ENCODE measurements at places on chromosomes 3 and 15. TPM values are rescaled to one million over a fixed set of nuclear protein-coding genes. Genes with fewer than 3 reads are reported as not detected.

Gene CPNE9
- total RNA-seq: 0.44 TPM

Gene ZDHHC23
- total RNA-seq: 9.7 TPM

Gene TICRR
- 0.32 TPM for total RNA-seq

Gene PPP1R14D
- 0.53 TPM for total RNA-seq

Gene IL5RA
- total RNA-seq: 5.6 TPM

DNA sequence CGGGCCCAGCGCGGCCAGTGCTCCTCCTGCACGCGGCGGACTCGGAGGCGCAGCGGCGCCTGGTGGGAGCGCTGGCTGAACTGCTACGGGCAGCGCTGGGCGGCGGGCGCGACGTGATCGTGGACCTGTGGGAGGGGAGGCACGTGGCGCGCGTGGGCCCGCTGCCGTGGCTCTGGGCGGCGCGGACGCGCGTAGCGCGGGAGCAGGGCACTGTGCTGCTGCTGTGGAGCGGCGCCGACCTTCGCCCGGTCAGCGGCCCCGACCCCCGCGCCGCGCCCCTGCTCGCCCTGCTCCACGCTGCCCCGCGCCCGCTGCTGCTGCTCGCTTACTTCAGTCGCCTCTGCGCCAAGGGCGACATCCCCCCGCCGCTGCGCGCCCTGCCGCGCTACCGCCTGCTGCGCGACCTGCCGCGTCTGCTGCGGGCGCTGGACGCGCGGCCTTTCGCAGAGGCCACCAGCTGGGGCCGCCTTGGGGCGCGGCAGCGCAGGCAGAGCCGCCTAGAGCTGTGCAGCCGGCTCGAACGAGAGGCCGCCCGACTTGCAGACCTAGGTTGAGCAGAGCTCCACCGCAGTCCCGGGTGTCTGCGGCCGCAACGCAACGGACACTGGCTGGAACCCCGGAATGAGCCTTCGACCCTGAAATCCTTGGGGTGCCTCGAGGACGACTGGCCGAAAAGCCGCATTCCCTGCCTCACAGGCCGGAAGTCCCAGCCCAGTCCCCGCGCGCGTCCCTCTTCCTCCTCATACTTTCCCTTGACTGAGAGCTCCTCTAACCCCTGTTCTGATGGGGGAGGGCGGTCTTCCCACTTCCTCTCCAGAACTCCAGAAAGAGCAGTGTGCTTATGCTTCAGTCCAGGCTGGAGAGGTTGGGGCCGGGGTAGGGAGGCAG is 1.4 kb upstream of the IL17RC start:
- DNase-seq: peak; percentile 86
- H3K36me3 ChIP-seq: peaks cover 3% of the 10 kb centered on the region
- peak overlapping the region; percentile 90 for H3K27ac ChIP-seq

DNA sequence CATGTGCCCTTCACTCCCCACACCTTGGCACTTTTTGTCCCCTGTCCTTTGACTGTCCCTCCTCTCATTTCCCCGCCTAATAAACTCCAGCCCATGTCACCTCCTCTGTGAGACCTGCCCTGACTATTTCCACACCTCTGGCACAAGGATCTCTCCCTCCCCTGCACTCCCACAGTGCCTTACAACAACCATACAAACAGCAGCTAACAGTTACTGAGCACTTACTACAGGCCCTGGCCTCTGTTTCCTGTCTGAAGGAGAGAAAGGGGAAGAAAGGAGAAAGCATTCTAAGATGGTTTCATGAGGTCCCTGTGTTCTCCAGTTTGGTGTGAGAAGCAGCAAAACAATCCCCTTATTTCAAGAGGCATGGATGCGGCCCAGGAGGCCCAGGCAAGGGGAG is 20.0 kb upstream of the TRH start:
- H3K36me3 ChIP-seq: no peaks in the 10 kb centered on the region
- no peak overlapping the region for H3K27ac ChIP-seq
- H3K4me1 ChIP-seq: no peaks in the 10 kb centered on the region

- no peak overlapping the region for H3K27ac ChIP-seq
- H3K4me3 ChIP-seq: no peak overlapping the region
- H3K36me3 ChIP-seq: no peaks in the 10 kb centered on the region
- H3K4me1 ChIP-seq: no peaks in the 10 kb centered on the region
These were observed 134.3 kb downstream of the POLQ start for GRCh38 chr3:121411523-121411922.

GRCh38 chr3:17640466-17640865 is 102.0 kb downstream of the TBC1D5 start:
- no peak for DNase-seq
- no peaks in the 10 kb centered on the region for H3K36me3 ChIP-seq
- peaks cover 23% of the 10 kb centered on the region for H3K4me1 ChIP-seq
- H3K27me3 ChIP-seq: no peaks in the 10 kb centered on the region

GRCh38 chr3:3499012-3499562 is 300.1 kb upstream of the LRRN1 start:
- no peak overlapping the region for H3K27ac ChIP-seq
- DNase-seq: no peak
- H3K36me3 ChIP-seq: no peaks in the 10 kb centered on the region
- no peaks in the 10 kb centered on the region for H3K27me3 ChIP-seq

- H3K36me3 ChIP-seq: no peaks in the 10 kb centered on the region
- peaks cover 16% of the 10 kb centered on the region for H3K4me1 ChIP-seq
- peak overlapping the region; percentile 0 for H3K27ac ChIP-seq
- DNase-seq: no peak
- H3K4me3 ChIP-seq: no peak overlapping the region
These were observed 4.6 kb upstream of the TBL1XR1 start for GRCh38 chr3:177201700-177202397.

DNA sequence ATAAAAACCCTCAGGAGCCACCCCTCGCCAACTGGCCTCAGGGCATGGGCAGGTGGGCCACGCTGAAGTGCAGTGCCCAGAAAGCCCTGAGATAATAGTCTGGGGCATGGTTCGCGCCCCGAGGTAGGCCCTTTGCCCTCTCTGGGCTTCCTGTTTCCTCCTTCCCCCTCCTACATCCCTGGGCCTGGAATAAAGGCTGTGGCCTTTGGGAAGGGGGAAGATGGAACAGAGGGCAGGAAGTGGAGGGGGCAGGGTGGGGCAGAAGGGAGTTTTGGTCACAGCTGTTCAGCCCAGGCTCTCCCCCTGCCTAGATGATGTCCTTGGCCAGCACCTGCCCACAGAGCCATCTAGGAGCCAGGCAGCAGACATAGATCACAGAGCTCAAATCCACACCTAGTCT is 11.3 kb downstream of the CSRNP1 start:
- peak overlapping the region; percentile 79 for H3K27ac ChIP-seq
- H3K36me3 ChIP-seq: peaks cover 81% of the 10 kb centered on the region
- H3K4me1 ChIP-seq: peaks cover 61% of the 10 kb centered on the region
- H3K4me3 ChIP-seq: no peak overlapping the region
- no peaks in the 10 kb centered on the region for H3K27me3 ChIP-seq
- DNase-seq: no peak

DNA sequence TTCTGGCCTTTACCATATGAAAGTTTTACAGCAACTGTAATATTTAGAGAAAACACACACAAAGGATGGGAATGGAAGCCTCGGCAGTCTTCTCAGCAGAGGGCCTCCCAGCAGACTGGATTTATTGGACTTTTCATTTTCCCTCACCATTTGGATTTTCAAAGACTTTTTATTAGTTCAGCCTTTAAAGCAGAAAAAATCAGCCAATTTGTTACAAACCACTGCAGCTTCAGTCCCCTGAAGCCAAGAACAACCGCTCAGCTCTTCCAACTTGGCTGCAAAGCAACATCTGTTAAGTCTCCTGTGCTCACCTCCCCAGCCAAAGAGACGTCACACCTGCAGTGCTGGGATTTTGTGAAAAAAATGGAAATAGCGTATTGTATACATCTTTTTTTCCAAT is 120.8 kb downstream of the GMPS start:
- H3K27me3 ChIP-seq: no peaks in the 10 kb centered on the region
- no peaks in the 10 kb centered on the region for H3K4me1 ChIP-seq
- H3K27ac ChIP-seq: no peak overlapping the region
- no peak overlapping the region for H3K4me3 ChIP-seq

- H3K27me3 ChIP-seq: peaks cover 33% of the 10 kb centered on the region
- H3K36me3 ChIP-seq: no peaks in the 10 kb centered on the region
- no peak overlapping the region for H3K4me3 ChIP-seq
- no peak overlapping the region for H3K27ac ChIP-seq
These were observed 49.0 kb upstream of the EPHB3 start for GRCh38 chr3:184512621-184513020.

GRCh38 chr3:128553560-128553959 is 60.6 kb upstream of the GATA2 start:
- H3K36me3 ChIP-seq: no peaks in the 10 kb centered on the region
- H3K27ac ChIP-seq: no peak overlapping the region
- DNase-seq: no peak
- no peak overlapping the region for H3K4me3 ChIP-seq
- peaks cover 34% of the 10 kb centered on the region for H3K27me3 ChIP-seq
- peaks cover 38% of the 10 kb centered on the region for H3K4me1 ChIP-seq

DNA sequence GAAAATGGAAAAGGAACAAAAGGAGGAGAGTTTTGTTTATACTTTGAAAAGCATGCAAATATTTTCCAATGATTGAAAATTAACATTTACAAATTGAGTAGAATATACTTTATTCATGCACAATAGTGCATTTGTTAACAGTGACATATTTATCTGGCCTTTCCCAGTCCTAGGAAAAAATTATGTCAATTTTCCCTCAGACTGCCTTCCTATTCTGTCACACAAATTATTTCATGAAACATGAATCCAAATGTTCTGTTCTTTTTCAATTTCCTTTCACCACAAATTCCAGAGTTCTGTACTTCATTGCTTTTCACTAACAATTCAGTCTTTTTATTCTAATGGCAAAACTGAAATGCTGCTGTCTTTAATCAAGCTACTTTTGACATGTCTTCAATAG is 945.1 kb downstream of the ROBO1 start:
- no peaks in the 10 kb centered on the region for H3K4me1 ChIP-seq
- H3K4me3 ChIP-seq: no peak overlapping the region
- no peak overlapping the region for H3K27ac ChIP-seq
- H3K27me3 ChIP-seq: no peaks in the 10 kb centered on the region
- no peak for DNase-seq

DNA sequence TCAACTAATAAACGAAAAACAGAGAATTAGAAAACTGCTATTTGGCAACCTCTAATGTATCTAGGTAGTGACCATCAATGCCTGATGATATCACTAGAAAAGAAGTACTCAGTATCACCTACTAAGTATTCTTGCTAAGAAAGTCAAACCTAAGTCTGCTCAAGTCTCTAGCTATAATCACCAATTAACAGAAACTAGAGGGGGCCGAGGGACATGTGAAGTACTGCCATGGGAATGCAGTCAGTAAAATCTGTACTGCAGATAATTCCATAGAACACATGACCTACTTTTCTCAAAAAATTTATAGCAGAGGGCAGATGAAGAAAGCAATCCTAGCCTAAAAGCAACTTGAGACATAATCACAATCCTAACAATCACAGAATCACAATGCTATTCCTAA is 51.4 kb downstream of the CPEB1 start:
- no peaks in the 10 kb centered on the region for H3K36me3 ChIP-seq
- H3K4me1 ChIP-seq: no peaks in the 10 kb centered on the region
- no peak overlapping the region for H3K27ac ChIP-seq
- peaks cover 6% of the 10 kb centered on the region for H3K27me3 ChIP-seq

DNA sequence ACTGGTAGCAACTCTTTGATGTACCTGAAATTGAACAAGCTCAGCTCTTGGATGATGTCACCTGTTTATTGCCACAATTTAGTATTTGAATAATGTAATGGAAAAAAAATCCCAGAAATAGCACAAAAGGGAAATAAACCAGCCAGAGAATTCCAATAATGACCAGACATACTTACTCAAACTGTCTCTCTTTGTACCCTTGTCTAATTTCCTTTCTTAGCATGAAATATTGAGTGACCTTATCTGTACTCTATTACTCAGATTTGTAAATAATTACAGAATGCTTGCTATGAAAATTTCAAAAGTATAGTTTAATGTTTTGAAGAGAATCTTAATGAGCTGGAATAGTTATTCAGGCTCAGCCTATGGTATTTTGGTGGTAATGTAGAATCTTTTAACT is 555.4 kb upstream of the SGO1 start:
- no peak for DNase-seq
- H3K27me3 ChIP-seq: no peaks in the 10 kb centered on the region
- no peak overlapping the region for H3K4me3 ChIP-seq
- no peak overlapping the region for H3K27ac ChIP-seq

DNA sequence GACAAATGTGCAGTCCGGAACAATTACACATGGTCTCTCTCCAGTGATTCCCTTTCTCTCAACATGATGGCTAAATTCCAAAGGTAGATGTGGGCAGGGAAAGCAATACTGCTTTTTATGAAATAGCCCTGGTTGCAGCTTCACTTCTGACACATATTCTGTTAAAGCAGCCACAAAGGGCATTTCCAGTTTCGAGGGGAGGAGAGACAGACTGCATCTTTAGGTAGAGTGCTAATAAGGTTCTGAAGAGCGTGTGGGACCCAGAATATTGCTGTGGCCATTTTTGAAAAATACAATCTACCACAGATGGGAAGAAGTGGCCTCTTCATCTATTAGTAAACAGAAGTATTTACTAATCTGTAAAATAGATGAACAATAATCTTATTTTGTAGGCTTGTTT is 139.3 kb upstream of the PEX5L start:
- no peak for DNase-seq

GRCh38 chr3:89395456-89395855 is 288.0 kb downstream of the EPHA3 start:
- DNase-seq: no peak
- no peak overlapping the region for H3K27ac ChIP-seq
- H3K4me3 ChIP-seq: no peak overlapping the region
- no peaks in the 10 kb centered on the region for H3K27me3 ChIP-seq
- H3K4me1 ChIP-seq: no peaks in the 10 kb centered on the region

DNA sequence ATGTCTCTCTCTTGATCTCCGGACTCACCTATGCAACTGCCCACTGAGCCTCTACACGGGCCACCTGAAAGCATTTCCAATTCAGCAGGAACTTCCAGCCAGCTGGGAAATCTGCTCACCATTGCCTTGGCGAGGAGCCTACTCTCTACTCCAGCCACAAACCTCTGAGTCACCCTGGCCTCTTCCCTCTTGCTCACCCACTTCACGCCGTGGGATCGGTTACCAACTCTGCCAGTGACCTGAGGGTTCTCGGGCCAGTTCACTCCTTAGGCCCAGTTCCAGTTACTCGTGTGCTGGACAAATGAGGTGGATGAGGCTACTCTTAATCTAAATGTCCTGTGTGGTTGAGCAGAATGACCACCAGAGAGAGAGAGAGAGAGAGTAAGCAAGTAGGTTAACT is 70.1 kb downstream of the CEMIP start:
- H3K36me3 ChIP-seq: no peaks in the 10 kb centered on the region
- no peak overlapping the region for H3K4me3 ChIP-seq
- H3K27ac ChIP-seq: no peak overlapping the region
- no peaks in the 10 kb centered on the region for H3K27me3 ChIP-seq
- DNase-seq: peak; percentile 73

DNA sequence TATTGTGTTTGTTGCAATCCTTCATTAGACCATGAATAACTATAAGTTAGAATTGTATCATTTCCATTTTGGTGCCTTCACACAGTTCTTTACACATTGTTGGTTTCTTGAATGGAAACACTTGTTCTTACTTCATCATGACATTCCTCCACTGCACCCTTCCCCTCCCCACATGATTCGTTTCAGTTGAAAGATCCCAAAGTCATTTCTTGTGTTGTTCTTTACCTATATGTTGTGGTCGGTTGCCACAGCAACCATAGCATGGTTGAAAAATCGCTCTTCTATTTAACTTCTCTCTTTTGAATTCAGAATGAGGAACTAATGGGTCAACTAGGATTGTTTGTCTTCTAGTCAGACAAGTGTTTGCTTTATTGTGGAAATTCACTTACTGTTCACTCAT is 103.3 kb downstream of the IL1RAP start:
- H3K27me3 ChIP-seq: no peaks in the 10 kb centered on the region
- H3K4me3 ChIP-seq: no peak overlapping the region
- peaks cover 36% of the 10 kb centered on the region for H3K4me1 ChIP-seq
- DNase-seq: peak; percentile 50
- H3K36me3 ChIP-seq: no peaks in the 10 kb centered on the region

Measured in lower lobe of right lung (tissue), 2 donors.